Astrocyte of the spinal cord (primary cell): ENCODE measurements at places on chromosomes 1 and 21.

GRCh38 chr1:149923626-149924025, 4.0 kb downstream of the SF3B4 start:
- DNase-seq = no peak

DNA sequence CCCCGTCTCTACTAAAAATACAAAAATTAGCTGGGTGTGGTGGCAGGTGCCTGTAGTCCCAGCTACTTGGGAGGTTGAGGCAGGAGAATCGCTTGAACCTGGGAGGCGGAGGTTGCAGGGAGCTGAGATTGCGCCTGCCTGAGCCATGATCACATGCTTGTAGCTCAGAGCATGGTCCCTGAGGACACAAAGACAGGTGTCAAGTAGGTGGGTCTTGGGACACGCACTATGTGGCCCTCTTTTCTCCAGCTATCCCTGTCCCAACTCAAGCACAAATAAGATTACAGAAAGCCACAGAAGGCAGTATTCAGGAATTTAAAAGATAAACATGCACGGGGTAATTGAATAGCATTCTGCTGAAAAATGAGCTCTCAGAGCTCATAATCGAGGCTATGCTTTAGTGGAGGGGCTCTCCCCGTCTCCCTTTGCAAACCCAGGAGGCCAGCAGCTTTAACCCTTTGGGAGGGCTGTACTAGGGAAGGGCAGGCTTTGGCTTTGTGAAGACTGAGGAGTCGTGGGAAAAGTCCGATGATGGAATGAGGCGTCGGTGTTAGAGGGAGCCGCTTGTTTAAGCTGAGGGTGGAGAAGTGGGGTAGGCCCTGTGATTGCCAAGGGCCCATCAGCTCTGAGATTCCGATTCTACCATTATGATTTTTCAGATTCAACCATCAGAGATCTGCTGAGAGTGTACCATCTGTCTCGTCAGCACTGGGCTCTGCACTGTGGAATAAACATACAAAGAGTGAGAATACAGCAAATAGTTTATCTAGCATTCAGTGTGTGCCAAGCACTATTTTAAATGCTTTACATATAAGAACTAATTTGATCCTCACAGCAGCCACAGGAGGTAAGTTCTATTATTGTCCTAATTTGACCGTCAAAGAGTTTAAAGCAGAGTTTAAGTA, 59.7 kb upstream of the CD34 start:
- DNase-seq = no peak

DNA sequence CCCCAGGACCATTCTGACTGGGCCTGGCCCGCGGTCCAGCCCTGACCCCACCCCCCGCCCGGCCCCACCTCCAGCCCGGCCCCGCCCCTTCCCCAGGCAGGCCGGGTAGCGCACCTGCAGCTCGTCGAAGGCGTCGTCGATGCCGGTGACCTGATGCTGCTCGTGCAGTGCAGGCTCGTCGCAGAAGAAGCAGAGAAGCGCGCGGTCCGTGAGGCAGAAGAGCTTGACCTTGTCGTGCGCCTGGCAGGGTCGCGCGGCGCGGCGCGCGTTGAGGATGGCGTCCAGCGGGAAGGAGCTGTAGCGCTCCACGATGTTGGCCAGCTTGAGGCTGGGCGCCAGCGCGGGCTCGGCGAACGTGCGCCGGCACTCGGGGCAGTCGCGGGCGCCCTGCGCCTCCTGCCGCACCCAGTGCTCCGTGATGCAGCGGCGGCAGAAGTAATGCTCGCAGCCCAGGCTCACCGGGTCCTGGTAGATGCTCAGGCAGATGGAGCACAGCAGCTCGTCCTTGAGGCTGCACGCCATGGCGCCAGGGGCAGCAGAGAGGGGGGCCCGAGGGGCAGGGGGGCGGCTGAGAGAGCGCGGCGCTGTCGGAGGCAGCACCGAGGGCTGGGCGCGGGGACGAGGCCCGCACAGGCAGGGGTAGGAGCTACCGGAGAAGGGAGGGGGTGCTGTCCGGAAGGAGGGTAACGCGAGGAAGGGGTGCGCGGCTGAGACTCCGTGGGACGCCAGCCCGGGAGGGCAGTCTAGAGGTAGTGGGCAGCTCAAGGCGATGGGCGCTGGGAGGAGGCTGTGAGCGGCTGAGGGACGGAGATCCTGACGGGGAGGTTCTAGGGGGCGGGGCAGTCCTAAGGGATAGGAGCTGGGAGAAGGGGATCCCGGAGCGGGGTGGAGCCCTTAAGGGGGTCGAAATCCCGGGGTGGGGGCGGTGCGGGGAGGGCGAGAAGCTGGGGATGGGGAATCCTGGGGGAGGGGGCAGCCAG, 642 bp downstream of the TRIM62 start:
- peak; percentile 51 for DNase-seq

DNA sequence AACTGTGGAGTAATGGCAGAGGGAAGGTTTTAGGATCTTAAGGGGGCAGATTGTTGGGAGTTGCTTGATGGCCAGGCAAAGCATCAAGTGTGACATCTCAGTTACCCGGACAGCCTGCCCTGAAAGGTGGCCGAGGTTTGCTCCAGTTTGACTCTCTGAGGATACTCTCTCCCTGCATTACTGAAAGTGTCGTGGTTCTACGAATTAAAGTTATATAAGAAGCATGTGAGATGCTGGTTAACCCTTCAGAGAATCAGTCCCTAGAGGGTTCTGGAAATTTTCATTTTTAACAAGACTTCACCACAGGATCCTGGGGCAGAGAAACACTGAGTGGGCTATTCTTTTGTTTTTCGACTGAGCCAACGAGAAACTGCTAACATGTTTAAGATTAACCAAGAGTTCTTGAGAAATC, 689 bp upstream of the ZNF644 start:
- DNase-seq = no peak

DNA sequence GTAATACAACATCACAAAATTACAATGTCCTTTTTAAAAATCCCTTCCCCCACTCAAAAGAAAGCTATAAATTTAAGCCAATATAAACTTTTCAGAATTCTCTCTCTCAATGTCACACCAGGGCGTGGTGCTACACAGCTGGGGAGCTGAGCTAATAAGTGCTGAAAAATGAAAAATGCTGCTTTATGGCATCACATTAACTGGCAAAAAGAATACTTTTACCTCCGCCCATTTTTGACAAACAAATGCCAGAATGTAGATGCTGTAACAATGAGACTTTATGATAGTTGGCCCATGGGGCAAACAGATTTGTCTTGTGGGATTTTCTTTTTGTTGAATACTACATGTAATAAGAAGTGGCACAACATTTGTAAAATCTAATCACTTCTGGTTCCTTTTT, 12.7 kb upstream of the LYPLAL1 start:
- no peak for DNase-seq

DNA sequence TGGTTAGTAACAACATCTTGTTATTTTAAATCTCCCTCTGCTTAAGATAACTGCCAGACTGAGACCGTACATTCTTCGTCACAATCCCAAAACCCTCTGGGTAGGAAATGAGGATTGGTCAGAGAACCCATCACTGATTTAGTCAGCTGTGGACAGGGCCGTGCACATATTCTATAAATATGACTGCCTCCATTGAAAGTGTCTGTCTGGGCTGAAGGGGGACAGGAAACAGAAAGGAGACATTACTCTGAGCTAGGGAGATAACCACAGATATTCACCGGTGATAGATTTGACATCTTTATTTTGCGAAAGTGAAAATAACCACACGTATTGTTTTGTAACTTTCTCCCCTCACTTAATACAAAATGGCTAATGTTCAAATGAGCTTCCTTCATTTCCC, 36.9 kb upstream of the ST6GALNAC5 start:
- no peak for DNase-seq

DNA sequence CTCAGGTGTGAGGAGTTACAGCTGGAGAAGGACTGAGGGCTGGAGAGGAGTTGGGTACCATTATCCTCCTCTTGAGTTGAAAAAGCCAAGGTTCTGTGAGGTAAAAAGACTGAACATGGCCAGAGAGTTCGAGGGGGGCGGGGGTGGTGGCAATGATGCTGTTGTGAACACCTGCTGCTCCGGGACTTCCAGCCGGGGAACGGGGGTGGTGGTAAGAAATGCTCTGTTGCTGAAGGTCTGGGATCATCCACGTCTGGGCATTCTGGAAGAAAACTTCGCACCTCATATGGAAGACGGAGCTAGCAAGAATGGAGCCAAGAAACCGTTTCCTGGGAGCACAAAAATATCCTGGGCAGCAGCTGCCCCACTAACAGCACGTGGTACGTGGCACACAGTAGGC, 20.1 kb upstream of the ALPL start:
- no peak for DNase-seq

GRCh38 chr1:192794768-192795035, 14.1 kb upstream of the RGS2 start:
- DNase-seq = no peak

DNA sequence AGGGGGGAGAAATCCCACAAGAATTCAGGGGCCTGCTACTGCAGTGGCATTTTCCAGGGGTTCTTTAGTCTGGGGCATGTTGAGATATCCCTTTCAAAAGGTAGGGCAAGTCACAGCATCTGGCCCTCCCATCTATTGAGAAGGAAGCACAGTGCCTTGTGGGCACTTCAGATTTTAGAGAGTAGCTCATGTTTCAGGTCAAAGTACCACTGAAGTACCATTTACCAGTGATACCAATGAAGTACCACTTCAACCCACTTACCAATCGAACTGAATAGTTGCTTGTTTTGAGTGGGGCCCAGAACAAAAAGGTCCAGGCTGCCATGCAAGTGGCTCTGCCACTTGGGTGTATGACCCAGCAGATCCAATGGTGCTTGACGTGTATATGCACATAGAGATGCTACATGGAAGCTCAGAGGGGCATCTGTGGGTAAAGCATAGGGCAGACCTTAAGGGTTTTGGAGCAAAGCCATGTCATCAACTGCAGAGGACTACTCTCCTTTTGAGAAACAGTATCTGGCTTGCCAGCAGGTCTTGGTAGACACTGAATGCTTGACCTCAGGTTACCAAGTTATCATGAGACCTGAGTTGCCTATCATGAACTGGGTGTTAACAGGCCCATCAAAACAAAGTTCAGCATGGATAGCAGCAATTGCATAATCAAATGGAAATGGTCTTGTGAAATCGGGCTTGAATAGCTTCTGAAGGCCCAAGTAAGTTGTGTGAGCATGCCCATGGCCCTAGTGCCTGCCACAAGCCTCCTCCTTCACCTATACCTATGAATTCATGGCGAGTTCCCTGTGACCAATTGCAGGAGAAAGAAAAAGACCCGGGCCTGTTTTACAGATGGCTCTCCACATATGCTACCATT, 23.5 kb downstream of the PLA2G2D start:
- DNase-seq = no peak

- DNase-seq = no peak
Measured at GRCh38 chr1:168803806-168804510, 75.0 kb upstream of the DPT start.

DNA sequence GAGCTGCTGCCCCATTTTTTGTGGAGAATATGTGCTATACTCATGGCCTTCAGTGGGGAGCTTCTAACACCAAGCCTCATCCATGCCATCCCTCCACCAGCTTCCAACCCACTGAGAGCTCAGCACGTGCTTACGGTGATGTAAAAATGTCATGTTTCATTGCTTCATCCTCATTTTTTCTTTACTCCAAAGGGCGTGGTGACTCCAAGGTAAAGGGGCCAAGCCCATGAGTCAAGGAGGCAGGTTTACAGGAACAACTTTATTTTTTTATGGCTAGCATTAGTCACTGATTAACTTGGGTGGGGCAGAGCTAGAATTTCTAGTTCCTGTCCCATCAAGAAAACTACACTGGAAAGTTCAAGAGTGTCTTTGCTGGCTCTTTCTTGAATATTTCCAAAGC, at the start of gene C1orf226:
Gene C1orf226, plus strand, starts transcription at position 346 of the 400 bp plus-strand sequence. CDS start 174 bp downstream, outside the sequence.
- no peak for DNase-seq

DNA sequence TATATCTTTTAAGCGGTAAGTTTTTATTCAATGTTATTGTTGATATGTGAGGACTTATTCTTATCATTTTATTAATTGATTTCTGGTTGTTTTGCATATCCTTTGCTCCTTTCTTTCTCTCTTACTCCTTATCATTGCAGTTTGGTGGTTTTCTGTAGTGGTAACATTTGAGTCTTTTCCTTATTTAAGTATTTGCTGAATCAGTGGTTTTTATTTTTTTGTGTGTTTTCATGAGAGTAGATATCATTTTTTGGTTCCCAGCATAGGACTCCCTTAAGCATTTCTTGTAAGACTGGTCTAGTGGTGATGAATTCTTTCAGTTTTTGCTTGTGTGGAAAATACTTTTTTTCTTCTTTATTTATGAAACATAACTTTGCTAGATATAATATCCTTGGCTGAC, 12.2 kb upstream of the KCTD3 start:
- no peak for DNase-seq

DNA sequence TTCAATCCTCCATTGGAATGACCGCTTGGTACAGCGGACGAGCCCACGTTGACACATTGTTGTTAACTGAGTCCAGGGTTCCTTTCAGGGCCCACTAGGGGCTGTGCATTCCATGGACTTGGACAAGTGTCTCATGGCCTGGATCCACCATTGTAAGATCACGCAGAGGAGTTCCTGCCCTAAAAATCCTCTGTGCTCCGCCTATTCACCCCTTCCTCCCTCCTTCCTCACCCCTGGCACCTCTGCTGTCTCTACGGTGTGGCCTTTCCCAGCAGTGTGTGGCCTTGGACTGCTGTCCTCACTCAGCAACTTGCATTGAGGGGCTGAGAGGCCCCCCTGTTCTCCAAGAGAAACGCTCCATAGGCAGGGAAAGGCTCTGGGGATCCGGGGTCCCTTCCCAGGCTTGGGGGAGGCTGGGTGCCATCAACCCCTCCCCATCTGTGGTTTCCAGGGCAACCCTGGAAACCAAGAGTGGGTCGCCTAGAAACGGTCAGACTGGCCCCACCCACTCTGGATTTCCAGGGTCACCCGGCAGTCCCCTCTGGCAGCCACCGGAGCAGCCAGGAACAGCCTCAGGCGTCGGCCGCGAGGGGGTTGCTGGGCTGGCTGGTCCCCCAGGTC, 50.9 kb downstream of the MEGF6 start:
- no peak for DNase-seq

DNA sequence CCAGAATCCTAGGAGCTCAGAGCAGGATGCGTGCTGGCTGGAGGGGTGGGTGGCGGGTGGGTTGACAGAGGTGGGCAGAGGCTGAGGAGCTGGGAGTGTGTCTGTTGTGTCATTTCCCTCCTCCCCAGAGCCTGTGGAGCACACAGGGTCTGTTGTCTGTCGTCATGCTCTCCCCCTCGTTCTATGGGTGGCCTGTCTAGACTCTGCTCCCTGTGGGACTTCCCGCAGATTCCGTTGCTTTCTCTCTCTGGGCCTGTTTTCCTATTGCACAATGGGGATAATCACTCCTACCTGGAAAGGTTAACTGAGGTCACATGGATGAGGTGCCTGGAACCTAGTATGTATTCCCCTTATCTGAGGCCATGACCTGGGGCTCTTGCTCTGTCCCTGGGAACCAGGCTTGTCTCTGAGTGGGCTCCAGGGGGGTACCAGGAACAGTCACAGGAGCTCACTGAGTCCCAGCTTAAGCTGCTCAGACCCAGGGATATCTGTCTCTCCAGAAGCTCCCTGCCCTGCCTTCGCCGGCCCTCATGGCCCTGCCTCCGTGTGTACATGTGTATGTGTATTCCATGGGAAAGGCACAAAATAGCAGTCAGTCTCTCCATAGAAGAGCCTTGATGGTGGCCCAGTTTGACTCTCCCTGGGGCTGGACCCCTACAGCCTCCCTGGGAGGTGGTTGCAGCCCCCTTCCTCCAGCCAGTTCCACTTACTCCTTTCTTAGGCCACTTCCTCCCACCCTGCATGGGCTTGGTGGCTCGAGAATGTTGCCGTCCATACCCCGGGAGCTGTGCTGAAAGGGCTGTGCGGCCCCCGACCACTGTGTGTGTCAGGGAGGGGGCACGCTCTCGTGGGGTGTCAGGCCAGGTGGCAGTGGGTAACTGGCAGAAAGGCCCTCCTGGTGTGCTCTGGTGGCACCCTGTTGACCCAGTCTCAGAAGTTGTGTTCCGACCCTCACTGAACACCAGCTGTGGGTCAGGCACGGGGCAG, 17.9 kb downstream of the PTPRF start:
- DNase-seq = no peak
